B cell (primary cell): ENCODE measurements at places on chromosomes 5 and 9. TPM values are rescaled to one million over a fixed set of nuclear protein-coding genes. Genes with fewer than 3 reads are reported as not detected.

Gene SLC6A7
- not detected in 2 replicates for polyA plus RNA-seq

Gene PHYKPL
- polyA plus RNA-seq = 295 and 313 TPM in 2 replicates

Gene SLC1A1
- polyA plus RNA-seq = 0.10 TPM in 1 of 2 replicates, not detected in the other

Gene CEP72
- polyA plus RNA-seq = 7.5 and 7.7 TPM in 2 replicates

Gene NUDCD2
- 6.8 and 8.5 TPM in 2 replicates for polyA plus RNA-seq
